Activated T-cell treated with anti-CD3 and anti-CD28 coated beads, Interleukin-2, amount 50 U/mL, for 1 hour (primary cell): ENCODE measurements at places on chromosomes 3 and 15.

DNA sequence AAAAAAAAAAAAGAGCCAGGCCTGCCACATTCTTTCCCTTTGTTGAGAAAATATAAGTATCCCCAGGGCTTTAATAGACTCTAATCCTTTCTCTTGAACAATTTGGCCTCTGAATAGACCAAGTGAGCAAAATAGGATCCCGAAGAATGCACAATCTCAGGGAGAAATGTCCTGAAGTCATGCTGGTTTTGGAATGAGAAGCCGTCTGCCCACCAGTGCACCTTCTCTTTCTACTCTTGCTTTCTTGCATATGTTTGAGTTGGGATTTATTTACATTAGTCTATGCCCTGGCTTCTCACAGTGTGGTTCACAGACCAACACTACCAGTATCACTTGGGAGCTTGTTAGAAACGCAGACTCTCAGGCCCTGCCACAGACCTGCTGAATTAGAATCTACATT is 153.0 kb downstream of the ZNF621 start:
- DNase-seq = no peak

GRCh38 chr3:29410220-29410619 is 129.3 kb downstream of the RBMS3 start:
- DNase-seq = no peak

GRCh38 chr15:61038910-61039309 is 190.2 kb downstream of the RORA start:
- no peak for DNase-seq

- DNase-seq = no peak
Observed at GRCh38 chr3:127484601-127485388, 105.7 kb downstream of the TPRA1 start.

DNA sequence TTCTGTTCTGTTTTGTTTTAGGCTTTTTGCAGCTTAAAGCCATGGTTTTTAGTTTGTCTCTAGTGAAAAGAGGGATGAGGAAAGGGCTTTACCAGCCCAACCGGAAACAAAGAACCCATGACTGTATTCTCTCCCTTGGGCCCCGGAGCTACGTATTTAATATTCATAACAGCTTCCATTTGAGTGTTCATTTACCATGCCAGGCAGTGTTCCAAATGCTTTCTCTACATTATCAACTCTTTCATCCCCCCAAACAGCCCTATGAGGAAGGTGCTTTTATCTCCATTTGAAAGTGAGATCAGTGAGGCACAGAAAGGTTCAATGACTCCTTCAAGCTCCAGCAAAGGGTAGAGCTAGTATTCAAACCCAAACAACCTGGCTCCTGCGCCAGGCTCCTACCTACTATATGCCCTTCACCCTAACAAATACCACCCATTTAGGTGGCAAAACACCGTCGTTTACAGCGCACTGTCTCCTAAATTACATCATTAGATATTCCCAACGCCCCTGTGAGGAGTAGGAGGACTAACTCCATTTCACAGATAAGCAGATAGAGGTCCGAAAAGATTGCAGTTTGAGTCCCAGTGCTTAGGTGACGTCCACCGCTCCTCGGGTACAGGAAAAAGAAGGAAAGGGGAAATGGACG is 27.9 kb downstream of the GTPBP8 start:
- no peak for DNase-seq

- DNase-seq = no peak
Observed at GRCh38 chr3:55362210-55362960, 124.7 kb downstream of the WNT5A start.

- no peak for DNase-seq
Observed at GRCh38 chr15:39247574-39247973, 333.3 kb upstream of the THBS1 start.

GRCh38 chr3:127304121-127304744 is 16.4 kb upstream of the PRR20G start:
- no peak for DNase-seq

DNA sequence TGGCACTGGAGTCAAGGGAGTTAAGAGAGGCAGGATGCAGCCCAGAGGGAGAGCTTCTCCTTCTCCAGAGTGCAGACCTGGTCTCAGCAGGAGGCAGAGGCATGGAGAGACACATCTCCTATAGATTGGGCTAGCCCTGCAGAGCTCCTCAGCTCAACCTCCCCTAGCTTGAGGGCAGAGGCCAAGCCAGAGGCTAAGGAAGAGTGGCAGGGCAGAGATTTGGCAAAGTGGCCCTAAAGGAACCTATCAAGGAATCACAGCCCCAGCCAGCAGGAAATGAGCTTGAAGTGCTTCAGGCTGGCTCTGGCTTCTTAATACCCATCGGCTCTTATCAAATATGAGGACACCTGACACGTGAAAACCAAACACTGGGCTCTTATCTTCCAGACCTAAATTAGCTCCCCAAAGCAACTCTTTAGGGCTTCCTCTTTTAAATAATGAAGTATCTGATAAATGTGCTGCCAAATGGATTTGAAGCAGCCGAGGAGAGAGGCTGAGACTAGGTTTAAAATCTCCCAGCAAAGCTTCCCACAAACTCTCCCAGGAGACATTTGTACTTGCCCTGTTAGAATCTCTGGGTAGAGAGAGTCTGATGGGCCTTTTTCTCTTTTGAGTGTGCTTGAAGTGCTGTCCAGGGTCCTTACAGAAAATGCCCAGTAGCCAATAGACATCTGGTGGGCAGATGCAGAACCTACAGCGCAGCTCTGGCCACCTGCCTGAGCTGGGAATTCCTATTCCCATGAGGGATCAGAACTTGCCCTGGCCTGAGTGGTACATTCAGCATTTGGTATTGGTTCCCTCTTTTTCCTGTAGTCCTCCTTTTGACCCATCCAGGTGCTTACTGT is 271.4 kb downstream of the CLSTN2 start:
- no peak for DNase-seq

- DNase-seq = no peak
Observed at GRCh38 chr3:177642042-177642803, 444.9 kb upstream of the TBL1XR1 start.

GRCh38 chr3:114389156-114389555 is 95.3 kb downstream of the TIGIT start:
- DNase-seq = no peak

GRCh38 chr3:97975466-97975865 is 3.2 kb upstream of the RIOX2 start:
- no peak for DNase-seq

- DNase-seq = no peak
Observed at GRCh38 chr3:138511945-138512344, 77.5 kb downstream of the ESYT3 start.

DNA sequence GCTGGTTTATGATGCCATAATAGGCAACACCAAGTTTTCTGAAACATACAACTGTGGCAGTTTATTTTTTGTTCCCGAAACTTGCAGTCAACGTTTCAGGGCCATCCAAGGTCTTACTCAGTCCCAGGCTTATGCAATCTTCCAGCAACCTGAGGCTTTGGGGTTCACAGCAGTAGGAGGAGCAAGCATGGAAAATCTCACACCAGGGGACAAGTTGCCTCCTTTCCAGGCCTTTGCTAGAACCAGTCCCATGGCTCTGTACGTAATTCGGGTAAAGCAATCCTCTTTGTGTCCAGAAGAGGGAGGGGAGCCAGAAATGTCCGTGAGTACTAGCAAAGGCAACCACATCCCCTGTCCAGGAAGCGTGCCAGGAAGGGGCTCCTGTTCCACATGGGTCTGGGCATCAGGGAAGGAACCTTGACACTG is 4.7 kb upstream of the FAM240A start:
- DNase-seq = no peak

DNA sequence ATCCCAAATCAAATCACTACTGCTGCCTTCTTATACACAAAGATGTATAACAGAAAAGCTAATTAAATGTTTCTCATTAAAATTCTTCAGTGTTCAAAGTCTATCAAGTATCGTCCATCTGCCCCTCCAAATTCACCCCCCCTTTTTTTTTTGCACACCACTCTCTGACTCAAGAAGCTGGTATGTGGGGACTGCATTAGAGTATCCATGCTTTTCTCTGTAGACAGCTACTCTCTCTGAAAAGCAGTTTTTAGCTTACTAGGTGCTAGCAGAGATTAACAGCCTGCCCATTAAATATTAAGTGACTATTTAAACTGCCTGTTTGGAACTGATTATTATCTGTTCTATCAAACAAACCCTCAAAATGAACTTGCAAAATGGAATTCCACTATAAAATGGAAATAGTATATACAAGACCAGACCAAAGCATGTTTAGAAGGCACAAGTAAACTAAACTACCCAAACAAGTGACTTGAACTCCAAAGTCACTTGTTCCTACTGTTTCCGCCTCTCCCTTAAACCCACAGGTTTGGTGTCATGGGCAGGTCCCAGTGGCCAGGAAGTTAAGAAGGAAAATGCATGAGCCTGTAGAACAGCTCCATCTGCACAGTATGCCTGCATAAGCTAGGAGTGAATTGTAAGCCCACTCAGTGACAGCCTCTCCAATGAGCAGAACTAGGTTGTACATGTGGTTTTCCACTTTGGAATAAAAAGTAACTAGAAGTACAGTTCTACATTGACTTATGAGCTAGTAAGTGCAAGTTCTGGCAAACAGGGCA is 32.5 kb downstream of the GBE1 start:
- DNase-seq = no peak

DNA sequence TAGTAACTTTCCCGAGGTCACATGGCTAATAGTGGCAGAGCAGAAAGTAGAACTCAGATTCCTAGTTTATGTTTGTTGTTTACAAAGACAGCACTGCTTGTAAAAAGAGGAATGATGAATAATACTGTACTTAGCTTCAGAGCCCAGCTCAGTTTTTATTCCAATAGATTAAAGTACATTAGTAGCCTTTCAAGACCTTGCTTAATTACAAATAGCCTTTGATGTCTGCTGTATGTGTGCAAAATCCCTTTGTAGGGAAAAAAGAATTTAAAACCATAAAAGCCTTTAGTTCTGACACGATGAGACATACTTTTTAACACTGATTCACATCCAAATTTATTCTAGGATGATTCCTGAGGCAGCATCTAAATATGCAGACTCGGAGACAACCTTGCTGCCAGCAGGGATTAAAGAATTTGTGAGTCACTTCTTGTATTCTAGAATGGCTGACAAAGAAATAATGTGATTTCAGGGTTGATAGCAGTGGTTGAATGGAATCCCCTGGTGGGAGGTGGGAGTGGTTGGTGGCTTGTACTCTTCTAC is 324.2 kb upstream of the TGFBR2 start:
- DNase-seq = no peak

GRCh38 chr3:53970661-53971060 is 79.0 kb upstream of the SELENOK start:
- no peak for DNase-seq

- no peak for DNase-seq
Observed at GRCh38 chr3:170689296-170689829, 103.5 kb upstream of the SLC7A14 start.

- no peak for DNase-seq
Observed at GRCh38 chr15:76146812-76147211, 87.0 kb downstream of the TMEM266 start.

DNA sequence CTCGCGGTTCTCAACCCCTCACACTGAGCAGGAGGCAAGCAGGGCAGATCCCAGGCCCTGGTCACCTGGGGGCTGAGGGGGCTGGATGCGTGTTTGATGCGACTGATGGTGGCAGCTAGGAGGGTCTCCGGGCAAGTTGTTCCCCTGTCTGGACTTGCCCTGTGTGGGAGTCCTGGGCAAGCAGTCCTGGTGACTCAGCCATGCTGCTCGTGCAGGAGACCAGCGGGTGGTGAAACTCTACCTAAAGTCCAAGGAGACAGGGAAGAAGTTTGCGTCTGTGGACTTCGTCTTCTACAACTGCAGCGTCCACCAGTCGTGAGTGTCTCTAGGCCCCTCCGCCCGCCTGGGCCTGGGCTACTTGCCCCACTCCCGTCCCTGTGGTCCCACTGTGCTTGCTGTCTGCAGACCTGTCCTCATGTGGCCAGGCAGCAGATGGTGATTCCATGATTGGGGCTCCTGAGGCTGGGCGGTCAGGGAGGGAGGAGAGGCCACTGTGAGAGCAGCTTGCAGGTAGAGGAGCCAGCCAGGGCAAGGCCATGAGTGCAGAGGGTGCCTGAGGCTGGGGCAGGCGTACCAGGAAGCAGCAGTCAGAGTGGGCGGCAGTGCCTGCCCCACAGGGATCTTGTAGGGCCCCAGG is 23.1 kb downstream of the PLXNA1 start:
- DNase-seq = no peak

- no peak for DNase-seq
Observed at GRCh38 chr3:23740517-23740965, 65.2 kb upstream of the UBE2E1 start.

DNA sequence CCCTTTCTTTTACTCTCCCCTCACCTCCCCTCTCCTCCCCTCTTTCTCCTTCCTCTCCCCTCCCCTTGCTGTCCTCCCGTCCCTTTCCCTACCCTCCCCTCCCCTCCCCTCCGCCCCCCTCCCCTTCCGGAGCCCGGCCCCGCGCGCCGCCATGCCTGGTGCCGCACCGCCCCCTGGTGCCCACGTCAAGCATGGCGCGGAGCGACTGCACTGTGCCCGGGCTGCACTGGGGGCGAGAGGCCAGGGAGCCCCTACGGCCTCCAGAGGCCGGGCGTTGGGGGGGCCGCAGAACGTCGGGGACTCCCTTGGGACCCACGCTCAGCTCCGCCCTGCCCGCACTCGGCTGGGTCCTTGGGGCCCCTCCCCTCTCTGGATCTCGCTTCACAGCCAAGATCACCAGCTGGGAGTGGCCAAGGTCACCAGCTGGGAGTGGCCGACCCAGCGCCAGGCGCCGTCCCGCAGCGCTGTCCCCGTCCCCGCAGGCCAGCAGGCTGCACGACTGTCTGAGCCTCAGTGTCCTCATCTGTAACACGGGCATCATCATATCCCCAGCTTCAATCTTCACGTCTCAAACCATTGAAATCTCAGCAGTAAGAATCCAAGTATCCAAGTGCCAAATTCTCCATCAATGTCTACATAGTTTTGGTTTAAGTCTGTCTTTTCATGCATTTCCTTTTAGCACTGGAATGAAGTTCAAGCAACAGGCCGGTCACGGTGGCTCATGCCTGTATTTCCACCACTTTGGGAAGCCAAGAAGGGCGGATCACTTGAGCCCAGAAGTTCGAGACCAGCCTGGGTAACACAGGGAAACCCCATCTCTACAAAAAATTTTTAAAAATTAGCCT is 42.5 kb downstream of the TPRA1 start:
- peak; percentile 82 for DNase-seq

DNA sequence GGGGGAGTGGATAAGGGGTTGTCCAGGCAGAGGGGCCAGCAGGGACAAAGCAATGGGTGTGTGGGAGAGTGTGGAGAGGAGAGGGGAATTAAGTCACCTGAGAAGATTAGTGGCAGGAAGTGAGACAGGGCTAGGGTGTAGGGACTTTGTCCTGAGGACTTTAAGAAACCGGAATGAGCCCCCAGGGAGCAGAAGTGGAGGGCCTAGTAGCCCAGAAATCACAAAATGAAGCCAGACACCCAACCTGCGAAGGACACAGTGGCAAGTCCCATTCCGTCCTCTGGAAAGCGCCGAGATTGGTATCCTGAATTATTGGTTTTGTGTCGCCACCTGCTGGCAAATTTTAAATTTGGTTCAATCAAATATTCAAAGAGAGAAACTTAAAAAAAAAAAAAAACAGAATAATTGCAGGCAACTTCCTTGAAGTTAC is 78.0 kb upstream of the SLC25A36 start:
- DNase-seq = peak; percentile 18

- DNase-seq = no peak
Observed at GRCh38 chr3:187750513-187751123, 5.3 kb upstream of the BCL6 start.

GRCh38 chr15:25799906-25800700 is 63.0 kb downstream of the ATP10A start:
- no peak for DNase-seq
